ENCODE measurements at places on chromosomes 12 and 14.

DNA sequence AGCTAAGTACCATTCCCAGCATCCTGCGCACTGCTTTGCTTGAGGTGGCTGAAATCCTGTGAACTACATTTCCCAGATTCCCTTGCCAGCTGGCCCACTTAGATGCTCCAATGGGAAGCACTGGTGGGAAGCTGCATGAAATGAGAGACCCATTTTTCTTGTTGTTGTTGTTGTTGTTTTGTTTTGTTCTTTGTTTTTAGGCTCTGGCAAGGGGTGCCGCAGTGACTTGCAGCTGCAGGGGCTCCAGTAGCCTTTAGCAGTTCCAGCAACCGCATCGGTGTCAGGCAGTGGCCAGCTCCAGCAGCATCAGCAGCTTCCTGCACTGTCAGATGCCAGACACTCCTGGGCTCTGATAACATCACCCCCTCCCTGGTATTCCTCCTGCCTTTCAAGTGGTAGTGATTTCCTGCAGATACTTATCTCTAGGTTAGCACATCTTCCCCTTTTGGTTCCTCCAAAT is 8.8 kb upstream of the EGLN3 start:
- DNase-seq = no peak

DNA sequence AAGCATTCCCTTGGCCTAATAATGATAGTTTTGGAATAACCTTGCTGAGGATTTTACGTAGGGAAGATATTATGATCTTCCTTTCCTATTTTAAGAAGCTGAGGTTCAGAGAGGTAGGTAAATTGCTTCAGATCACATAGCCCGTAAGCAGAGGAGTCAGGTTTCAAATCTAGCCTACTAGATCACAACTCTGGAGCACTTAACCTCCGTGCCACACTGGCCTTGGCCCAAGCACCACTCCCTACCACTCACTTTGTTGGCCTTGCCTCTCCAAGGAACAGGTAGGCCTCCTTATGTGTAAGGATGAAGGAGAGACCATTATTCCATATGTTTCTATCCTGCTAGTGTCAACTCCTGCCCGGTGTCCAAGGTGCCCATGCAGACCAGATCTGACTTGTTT is 12.4 kb upstream of the ACOT1 start:
- no peak for DNase-seq

DNA sequence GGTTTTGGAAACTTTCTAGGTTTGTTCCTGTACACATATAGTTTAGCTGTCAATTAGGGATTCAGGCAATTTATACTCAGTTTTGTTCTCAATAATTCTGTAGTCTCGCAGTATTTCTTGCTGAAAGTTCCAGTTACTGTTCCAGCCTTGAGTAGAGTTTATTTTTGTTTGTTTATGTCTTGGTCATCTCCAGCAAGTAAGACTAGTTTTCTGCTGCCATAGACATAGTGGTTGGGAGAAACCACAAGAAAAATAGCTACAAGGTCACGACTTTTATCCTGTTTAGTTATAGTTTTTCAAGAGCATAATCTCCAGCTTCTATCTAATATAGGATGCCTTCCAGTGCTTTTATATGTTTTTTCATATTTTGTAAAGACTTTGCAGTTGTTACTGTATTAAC is 99.6 kb upstream of the FOXG1 start:
- DNase-seq = no peak

DNA sequence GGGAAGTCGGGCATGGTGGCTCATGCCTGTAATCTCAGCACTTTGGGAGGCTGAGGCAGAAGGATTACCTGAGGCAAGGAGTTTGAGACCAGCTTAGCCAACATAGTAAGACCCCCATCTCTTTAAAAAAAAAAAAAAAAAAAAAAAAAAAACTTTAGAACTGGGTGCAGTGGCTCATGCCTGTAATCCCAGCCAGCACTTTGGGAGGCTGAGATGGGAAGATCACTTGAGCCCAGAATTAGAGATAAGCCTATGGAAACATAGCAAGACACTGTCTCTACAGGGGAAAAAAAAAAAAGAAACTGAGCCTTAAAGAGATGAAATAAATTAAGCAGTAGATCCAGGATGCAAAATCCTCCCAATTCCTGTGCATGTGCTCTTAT is 1.7 kb upstream of the PA2G4 start:
- DNase-seq = no peak

DNA sequence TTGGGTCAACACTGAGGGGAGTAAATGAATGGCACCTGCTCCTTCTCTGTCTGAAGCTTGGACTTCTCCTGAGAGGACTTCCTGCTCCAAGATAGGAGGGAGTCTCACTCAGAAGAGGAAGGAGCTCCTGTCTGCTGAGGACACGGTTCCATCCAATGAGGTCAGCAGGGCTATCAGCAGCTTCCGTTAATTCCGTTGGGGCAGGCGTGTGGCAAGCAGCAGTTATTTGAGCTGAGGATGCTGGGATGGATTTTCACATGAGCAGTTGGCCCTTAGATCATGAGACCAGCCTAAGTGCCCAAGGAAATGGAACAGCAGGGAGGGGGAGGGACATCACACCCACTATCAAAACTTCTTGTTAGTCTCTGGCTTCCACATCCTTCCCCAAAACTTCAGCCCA is 159.0 kb upstream of the PZP start:
- DNase-seq = no peak

DNA sequence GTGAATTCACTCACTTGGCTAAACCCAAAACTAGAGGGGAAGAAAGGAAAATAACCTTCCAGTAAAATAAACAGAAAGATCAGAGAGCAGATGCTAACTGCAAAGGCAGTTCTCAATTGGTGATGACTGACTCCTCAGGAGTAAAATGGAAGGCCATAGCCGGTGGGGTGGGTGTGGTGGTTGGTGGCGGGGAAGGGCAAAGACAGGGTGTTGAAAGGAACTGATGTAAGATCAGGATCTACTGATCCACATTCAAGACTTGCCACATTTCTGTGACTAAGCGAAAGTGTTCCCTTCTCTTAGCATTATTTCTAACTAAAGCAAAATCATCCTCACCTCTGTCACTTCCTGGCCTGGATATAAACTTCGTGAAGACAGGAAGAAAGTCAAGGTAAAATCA is 26.3 kb upstream of the TC2N start:
- no peak for DNase-seq

Data from activated CD8-positive, alpha-beta T cell treated with anti-CD3 and anti-CD28 coated beads, Interleukin-2, amount 10 ng/mL, durations not matched to agents 7 days and 5 days (primary cell).